ENCODE measurements at places on chromosomes 1 and 21. TPM values are rescaled to one million over a fixed set of nuclear protein-coding genes. Genes with fewer than 3 reads are reported as not detected.

Gene COA6
- polyA plus RNA-seq, result 31.2 TPM

Gene ADAMTS5
- 23.3 TPM for polyA plus RNA-seq

Gene TRAF5
- 27.9 TPM for polyA plus RNA-seq

Gene GJA8
- polyA plus RNA-seq, result 0.80 TPM

Gene RLF
- 28.4 TPM for polyA plus RNA-seq

Gene GRIK1
- polyA plus RNA-seq, result 1.7 TPM

Gene GRHL3
- 4.6 TPM for polyA plus RNA-seq

Gene DYRK3
- 8.0 TPM for polyA plus RNA-seq

Gene NFASC
- 34.4 TPM for polyA plus RNA-seq

Gene OR14I1
- not detected for polyA plus RNA-seq

Gene CSF1
- polyA plus RNA-seq, result 7.1 TPM

Gene SLC45A1
- 2.8 TPM for polyA plus RNA-seq

Gene FCRL2
- polyA plus RNA-seq, result 0.17 TPM

Gene LRRC42
- polyA plus RNA-seq, result 44.1 TPM
